ENCODE measurements at places on chromosomes 16 and 17.

DNA sequence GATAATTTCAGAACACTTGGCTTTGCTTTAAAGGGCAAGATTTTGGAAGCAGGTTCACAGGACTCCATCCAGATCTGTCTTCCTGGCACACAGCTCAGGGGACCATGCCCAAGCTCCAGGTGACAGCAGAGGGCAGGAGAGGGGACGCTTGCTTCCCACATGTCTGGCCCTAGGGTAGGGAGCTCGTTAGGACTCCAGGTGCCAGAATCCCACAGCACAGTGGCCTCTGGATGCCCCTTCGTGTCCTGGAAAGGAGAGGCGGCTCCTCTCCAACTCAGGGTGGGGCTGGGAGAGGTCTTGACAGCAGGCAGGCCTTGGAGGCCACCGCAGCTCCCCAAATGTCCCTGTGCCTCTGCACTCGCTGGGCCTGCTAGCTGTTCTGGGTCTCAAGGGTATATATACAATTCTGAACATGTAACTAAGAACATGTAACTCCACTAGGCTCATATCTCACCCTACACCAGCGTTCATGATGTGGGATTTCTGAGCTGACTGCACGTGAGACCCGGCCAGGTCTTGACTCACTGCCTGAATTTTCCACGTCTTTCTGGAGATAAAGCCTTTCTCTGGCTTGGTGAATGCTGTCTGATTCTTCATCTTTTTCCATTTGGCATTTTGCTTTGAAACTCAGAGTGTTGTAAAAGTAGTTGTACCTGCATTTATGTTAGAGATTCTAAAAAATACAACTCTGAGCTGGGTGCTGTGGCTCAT, 52.8 kb downstream of the MARCHF10 start:
- no peak for DNase-seq

DNA sequence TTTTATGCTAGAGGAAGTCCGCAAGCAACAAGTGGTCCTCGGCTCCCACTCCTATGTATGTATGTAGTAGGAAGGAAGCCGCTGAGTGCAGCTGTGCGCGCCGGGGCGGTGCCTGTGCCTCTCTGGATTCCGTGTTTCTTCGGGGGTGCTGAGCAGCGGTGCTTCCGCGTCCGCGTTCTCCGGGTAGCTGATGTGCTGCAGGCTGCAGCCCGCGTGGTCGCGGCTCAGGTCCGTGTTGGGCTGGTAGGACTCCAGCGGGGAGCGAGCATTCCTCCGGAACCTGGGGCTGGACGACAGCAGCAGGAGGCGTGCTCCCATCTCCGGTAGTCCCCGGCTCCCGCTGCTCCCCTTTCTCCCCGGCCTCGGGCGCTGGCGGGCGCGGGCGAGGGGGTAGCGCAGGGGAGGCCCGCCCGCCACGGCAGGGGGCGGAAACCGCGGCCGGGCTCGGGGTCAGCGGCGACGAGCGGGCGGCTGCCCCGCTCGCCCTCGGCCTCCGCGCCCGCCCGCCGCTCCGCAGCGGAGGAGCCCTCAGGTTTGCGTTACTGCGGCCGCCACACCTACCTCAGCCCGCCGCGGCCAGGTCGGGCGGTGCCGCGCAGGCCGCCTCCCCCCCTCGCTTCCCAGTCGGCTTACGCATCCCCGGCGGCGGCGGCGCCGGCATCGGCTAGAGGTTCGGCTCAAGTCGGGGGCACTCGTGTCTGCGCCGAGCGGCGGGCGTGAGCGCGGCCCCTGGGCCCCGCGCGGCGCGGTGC, 487 bp downstream of the C17orf67 start:
- peak; percentile 78 for DNase-seq

- DNase-seq: no peak
Measured at GRCh38 chr16:22126037-22126558, 33.8 kb downstream of the VWA3A start.

- DNase-seq: peak; percentile 74
Measured at GRCh38 chr16:21083729-21084268, 66.8 kb downstream of the DNAH3 start.

- DNase-seq: peak; percentile 44
Measured at GRCh38 chr17:21278450-21279197, 5.9 kb upstream of the MAP2K3 start.

- no peak for DNase-seq
Measured at GRCh38 chr16:24524855-24525677, 14.3 kb upstream of the RBBP6 start.

DNA sequence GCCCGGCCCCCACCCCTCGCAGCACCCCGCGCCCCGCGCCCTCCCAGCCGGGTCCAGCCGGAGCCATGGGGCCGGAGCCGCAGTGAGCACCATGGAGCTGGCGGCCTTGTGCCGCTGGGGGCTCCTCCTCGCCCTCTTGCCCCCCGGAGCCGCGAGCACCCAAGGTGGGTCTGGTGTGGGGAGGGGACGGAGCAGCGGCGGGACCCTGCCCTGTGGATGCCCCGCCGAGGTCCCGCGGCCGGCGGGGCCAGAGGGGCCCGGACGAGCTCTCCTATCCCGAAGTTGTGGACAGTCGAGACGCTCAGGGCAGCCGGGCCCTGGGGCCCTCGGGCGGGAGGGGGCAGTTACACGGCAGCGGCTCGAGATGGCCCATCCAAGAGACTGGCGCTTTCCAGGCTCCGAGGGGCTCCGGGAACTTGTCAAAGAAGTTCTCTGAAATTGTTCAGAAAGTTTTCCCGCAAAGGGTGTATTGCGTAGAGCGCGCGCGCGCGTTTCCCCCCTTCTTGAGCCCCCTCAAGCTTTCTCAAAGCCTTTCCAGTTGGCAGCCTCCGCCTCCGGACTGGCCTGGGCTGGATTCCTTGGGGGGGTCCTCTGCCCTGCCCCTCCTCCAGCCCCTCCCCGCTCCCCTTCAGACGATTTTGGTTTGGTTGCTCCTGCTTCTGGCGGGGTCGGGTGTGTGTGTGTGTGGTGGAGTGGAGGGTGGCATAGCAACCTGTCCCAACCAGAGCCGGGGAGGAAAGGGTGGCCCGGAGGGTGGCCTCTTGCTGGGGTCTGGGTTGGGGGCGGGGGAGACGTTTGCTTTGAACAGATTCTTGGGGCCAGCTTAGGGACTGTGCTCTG, 504 bp downstream of the ERBB2 start:
- no peak for DNase-seq

DNA sequence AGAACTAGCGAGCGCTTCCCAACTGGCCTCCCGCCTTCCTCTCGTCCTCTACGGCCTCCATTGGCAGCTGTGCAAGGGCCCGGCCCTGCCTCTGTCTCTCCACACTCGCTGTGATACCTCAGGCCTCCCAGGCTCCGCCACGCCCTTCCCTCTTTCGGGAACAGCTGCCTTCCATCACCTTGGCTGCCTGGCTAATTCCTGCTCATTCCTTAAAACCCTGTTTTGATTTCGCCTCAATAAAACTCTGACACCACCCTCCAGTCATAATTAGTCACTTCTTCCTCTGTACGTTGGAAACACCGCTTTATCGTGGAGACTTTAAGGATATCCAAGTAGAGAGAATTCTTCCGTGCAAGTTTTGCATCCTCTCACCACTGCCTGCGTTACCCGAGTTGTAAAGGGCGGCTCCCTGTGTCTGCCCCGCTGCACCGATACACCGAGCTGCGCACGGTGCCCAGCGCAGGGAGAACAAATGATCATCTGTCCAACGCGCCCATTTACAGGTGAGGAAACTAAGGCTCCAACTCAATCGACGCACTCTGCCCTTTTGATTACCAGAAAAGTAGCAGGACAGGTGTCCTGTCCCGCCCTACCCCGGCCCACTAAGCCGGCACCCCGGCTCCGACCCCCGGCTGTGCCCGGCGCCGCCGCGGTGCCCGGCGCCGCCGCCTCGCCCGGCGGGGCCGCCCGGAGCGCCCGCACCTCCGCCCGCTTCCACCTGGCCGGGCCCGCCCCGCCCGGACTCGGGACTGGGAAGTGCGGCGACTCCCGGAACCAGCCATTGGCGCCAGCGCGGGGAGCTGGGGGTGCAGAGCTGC, 139.7 kb downstream of the SEC14L1 start:
- DNase-seq: no peak

DNA sequence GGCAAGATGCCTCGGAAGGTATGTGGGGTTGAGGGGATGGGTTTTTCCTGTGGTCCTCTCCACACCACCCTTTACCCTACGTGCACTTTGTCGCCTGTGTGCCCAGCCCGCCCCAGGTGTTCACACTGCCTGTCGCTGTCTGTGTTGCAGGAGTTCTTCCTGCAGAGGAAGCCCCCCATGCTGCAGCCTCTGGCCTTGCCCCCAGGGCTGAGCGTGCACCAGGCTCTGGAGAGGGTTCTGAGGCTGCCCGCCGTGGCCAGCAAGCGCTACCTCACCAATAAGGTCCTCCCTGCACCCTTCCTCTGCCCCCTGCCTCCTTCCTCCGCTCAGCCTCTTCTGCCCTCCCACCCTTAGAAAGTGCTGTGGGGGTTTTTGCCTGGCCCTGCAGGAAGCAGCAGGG, 15.2 kb downstream of the PFAS start:
- DNase-seq: no peak

GRCh38 chr17:72931163-72931562, 161.3 kb downstream of the SLC39A11 start:
- DNase-seq: no peak

- no peak for DNase-seq
Measured at GRCh38 chr17:30249460-30249859, 14.0 kb upstream of the SLC6A4 start.

- DNase-seq: no peak
Measured at GRCh38 chr16:54336631-54337204, 50.1 kb upstream of the IRX3 start.

- no peak for DNase-seq
Measured at GRCh38 chr16:54148974-54149373, 137.6 kb downstream of the IRX3 start.

GRCh38 chr17:37483311-37484039, 6.2 kb upstream of the DUSP14 start:
- no peak for DNase-seq

- no peak for DNase-seq
Measured at GRCh38 chr16:1766231-1766630, 5.1 kb downstream of the NME3 start.
